ENCODE measurements at places on chromosomes 3 and 15.

- DNase-seq: no peak
Measured at GRCh38 chr15:72671525-72671924, 14.5 kb downstream of the HIGD2B start.

- peak; percentile 60 for DNase-seq
Measured at GRCh38 chr3:169218314-169218983, 445.1 kb downstream of the MECOM start.

DNA sequence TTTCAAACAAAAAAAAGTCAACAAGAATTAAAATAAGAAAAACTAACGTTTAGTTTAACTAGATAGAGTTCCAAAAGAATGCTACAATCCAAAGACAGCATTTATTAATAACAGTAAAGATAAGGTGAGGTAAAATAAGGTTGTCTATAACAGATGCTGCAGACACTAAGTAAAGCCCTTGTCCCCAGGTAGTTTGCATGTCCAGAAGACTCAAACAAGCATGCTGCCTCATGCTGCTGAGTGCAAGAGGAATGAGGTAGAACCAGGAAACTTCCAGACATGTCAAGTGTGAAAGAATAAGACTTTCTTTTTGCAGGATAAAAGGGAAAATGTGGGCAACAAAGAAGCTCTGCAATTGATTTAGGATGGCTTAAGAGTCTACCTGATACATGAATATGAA, 439.2 kb downstream of the PLOD2 start:
- DNase-seq: no peak

- DNase-seq: no peak
Measured at GRCh38 chr3:138230525-138230924, 43.4 kb downstream of the ARMC8 start.
